ENCODE measurements at places on chromosomes 5 and 9.

DNA sequence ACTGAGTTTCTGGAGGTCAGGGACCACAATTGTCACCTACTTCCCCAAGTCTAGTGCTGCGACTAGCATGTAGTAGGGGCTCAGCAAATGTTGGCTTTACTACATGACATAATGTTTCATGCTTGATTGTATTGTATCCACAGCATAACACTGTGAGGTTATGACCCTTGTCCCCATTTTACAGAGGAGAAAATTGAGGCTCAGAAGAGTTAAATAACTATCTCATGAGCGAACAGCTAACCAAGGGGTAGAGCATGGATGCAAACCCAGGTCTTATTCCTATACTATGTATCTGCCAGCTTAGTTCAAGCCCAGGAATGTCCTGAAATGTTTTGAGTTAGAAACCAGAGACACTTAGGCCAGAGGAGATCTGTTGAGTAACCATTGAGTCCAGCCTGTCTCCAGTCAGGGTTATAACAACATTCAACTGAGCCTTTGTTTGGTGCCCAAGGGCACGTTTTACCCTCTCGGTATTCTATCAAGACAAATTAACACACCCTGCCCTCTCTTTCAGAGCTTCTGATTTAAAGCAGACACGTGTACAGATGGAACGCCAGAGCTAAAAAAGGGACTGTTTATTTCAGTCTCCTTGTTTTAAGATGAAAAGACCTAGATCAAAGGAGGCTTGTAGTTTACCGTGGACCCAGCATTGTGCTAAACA lies 16.5 kb downstream of the ANGPTL2 start:
- DNase-seq, result no peak

DNA sequence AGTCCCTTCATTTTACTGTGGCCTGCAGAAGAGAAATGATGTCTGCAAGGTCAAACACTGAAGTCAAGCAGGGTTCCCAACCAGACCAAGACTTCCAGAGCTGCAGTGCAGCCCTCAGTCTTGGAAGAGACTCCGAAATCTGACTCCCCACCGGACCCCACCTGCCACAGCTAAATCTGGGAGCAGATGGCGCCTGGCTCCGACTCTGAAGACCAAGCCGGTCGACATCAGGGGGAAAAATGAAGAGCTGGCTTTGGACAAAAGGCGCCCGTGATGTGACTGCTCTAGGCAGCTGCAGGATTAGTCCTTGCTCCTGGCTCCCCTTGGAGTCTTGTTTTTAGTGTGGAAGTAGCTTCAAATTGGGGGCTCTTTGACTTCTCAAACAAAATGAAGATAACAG lies 72.4 kb upstream of the ZNF622 start:
- DNase-seq, result no peak

DNA sequence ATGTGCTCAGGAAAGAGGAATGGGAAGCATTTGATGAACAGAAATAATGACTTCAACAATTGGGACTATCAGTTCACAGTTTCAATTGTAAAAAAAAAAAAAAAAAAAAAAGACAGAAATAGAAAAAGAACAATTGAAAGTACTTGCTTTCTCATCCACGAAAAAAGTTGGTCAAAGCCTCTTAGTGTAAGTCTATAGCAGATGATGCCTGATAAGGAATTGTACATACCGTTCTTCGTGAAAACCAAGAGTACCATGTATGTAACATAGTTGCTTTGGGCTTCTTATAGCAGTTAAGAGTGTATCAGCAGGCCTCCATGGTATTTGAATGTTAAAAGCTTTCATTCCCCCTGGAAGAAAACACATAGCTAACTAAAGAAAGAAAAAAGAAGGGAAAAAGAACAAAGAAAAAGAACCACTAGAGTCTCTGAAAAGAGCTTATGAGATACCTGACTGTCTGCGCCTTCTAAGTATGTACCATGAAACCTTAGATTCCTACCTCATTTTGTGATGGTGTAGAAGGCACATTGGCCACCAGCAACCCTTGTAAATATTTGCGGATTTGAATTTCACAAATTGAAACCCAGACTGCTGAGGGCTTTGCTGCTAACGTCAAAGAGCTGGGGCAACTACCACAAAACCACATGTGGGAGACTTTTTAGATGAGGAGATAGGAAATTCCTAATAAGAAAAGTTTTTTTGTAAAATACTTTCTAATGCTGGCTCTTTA lies 75.2 kb downstream of the TMC1 start:
- no peak for DNase-seq

DNA sequence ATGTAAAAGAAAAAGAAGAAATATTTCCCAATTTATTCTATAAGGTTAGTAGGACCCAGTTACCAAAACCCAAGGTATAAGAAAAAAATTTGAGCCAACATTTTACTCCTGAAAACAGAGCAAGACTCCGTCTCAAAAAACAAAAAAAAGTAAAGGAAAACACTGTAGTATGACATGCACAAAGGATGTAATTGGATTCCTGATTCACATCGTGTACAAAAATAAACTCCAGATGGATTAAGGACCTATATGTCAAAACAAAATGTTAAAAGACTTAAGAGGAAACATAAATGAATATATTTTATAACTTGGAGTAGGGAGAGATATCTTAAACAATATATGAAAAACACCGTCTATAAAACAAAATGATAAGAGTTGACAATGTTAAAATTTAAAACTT lies 13.8 kb downstream of the PHYKPL start:
- no peak for DNase-seq

- DNase-seq, result no peak
Observed at GRCh38 chr5:79929095-79929494, 62.0 kb downstream of the MTX3 start.

Measured in adrenal gland (tissue), 19 donors.